ENCODE measurements at places on chromosomes 13 and 19.

GRCh38 chr19:44367024-44367423, 10.5 kb upstream of the ZNF112 start:
- no peak for DNase-seq

GRCh38 chr19:10478903-10479384, 24.2 kb downstream of the KEAP1 start:
- DNase-seq, result peak; percentile 92

- no peak for DNase-seq
Observed at GRCh38 chr13:74184283-74184682, 50.1 kb upstream of the KLF12 start.

DNA sequence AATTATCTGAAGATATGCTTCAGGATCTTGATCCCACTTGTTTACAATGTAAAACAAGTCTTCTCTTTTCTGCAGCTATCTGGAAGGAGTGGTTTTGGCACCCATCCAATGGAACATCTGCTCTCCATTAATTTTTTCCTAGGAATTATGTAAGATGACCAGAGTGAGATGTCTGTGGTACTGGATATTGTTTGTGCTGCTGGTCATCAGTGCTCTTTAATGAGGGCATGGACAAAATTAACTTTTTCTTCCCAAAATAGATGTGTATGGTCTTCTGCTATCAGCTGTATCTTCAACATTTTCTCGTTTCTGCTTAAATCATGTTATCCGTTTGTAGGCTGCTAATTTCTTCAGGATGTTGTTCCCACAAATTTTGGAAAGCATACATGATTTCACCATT, 415.4 kb upstream of the KLHL1 start:
- no peak for DNase-seq

All from SJSA1 (cell line).